Lung microvascular endothelial cell (primary cell): ENCODE measurements at places on chromosomes 12 and 14.

DNA sequence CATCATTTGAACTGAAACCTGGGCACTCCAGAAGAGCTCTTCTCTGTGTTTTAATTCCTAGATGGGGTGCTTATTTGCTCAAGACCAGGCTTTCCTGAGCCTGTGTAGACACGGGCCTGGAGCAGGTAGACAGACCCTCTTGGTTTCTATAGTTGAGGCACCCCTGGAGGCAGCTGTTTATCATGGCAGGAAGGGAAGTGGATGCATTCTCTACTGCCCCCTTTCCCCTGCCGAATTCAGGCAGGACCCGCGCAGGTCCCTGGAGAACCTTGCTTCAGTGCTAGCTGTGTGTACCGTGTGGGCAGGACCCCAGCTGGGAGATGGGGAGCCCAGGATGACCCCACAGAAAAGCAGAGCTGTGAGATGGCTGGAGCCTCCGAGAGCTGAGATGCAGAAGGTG is 6.0 kb downstream of the CACNA1C start:
- DNase-seq, result no peak

DNA sequence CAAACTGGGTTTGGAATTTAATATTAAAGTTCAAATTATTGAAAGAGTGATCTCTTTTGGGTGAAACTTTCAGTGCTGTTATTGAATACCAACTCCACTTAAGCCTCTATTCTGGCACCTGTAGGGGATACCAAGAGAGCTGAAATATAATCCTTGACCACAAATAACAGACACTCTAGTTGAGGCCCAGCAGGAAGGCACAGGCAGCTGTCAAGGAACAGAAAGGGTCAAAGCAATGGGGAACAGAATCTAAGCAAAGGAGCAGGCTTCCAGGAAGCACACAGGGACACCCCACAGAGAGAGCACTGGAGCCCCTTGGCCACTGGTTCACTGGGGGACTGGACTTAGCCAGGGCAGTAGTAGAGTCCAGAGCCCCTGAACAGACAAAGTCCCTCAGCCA is 120.9 kb upstream of the SFSWAP start:
- DNase-seq, result no peak

GRCh38 chr14:69924201-69924600 is 45.0 kb downstream of the SMOC1 start:
- no peak for DNase-seq

GRCh38 chr14:69326611-69327010 is 66.7 kb downstream of the GALNT16 start:
- no peak for DNase-seq

GRCh38 chr14:65371784-65372183 is 40.7 kb upstream of the FUT8 start:
- DNase-seq, result no peak

- DNase-seq, result peak; percentile 46
These were observed 126.9 kb upstream of the RAP1B start for GRCh38 chr12:68483592-68484383.

GRCh38 chr12:129885287-129885686 is 18.5 kb downstream of the TMEM132D start:
- DNase-seq, result no peak

DNA sequence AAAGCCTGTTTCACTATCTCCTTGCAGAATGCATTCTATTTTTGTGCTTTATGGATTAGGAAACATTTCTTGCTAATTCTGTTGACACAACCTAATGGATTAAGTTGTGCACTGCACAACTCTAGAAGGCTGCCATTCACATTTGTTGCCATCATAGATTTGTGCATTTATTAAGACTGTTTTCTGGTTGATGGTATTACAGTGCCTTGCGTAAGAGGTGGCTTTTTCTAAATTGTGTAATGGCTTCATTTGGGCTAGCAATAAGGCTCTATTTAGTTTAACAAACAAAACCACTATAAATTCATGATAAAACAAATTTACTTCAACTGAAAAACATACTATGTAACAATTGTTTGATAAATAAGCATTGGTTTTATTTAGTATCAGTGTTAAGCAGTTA is 175.9 kb downstream of the TRHDE start:
- DNase-seq, result no peak

DNA sequence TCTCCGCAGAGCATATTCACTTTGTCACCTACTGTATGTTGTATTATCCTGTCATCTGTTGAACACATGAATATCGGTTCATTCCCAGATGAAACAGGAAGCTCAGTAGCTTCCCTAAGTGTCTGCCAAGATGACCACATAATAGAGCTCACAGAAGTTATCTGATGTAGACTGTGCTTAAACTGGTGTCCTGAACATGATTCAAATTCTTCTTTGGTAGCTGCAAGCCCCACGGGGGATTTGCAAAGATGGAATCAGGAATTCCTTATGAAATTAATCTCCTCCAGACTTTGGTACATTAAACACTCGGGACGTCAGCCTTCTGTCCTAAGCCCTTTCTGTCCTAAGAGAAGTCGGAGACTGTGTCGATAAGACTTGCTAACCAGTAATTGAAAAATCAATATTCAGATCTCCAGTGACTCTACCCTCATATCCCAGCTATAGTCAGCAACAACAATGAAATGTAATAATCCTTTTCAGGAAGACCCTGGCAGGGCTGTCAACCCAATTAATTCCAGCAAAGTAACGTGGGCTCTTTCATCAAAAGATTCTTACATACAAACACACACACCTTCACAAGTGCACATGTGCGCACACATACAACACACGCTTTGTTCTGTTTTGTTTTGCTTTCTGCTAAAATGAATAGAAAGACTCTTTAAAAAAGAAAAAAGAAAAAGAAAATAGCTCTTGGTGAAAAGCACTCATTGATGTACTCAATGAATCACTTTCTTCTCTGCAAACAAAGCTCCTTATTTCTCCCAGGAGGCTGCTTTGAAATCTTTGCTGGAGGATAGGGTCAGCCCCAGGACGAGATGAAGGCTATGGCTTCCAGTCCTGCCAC is 127.2 kb downstream of the RIMBP2 start:
- no peak for DNase-seq
